ENCODE measurements at places on chromosomes 13 and 19.

DNA sequence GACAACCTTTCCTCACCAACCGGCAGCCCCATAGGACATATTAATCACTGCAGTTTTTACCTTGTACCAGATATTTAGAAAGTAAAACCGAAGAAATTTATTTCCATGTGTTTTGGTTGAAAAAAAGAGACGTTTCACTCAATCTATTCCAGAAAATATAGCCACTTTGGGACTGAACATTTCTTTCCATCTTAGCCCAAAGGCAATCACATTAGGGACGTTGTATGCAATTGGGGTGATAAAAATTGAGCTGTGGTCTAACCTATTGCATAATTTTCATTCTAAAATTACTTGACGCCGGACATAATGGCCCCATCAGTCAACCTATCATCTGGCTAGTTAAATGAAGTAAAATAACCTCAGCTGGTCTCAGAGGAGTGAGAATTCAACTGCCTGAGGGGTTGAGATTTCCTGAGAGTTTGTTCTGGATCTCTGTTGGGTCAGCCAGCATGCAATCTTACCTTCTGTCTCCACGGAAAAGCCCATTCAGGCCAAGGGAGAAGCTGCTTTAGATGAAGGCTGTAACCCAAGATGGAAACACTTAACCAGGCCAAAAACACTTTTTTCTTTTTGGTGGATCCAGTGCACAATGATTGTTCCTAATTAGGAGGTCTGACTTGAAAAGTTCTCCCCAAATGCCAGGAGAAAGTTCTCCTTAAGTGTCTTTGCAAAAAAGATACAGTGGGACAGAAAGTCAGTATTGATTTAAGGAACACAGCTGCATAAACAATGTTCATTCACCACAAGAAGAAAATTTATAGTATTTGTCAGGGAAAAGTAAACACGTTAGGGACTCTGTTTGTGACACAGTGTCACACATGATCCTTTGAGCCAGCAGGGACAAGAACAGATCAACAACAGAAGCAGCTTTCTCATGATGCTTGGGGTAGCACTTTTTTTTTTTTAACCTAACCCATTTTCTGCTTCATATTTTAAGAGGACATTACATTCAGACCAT is 34.1 kb downstream of the DLEU7 start:
- no peak for DNase-seq

GRCh38 chr13:35621989-35622388 is 145.5 kb upstream of the MAB21L1 start:
- DNase-seq: no peak

DNA sequence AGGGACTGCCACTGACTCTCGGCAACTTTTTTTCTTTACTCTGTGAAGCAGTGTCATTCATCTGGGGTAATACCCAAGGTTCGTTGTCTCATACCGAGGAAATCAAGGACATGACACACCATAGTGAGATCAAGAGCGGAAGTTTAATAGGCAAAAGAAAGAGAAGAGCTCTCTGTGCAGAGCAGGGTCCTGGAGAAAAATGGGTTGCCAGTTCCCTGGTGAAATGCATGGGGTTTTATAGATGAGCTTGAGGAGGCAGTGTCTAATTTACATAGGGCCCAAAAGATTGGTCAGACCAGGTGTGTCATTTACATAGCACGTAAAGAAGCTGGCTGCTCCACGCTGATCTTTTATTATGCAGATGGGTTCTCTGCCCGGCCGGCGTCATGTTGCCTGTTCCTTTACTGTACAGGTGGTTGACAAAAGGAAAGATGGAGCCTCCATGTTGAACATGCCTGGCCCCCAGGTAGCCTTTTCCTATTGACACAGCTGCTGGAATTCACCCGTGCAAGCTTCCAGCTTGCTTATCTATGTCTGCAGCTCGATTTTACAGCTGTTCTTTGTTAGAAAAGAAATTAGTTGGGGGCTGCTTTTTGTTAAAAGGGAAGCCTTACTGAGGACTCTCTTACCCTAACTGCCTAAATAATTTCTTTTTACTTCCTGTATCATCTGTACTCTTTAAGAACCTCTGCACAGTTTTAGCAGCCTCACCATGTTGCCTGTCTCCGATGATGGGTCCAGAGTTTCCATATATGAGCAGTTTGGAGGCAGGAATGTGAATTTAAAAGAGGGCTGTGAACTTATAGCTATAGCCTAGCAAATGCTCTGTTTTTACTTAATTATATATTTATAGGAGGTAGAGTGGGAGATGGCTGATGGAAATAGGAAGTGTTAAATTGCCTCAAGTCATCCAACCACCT is 98.0 kb upstream of the DIAPH3 start:
- DNase-seq: no peak

DNA sequence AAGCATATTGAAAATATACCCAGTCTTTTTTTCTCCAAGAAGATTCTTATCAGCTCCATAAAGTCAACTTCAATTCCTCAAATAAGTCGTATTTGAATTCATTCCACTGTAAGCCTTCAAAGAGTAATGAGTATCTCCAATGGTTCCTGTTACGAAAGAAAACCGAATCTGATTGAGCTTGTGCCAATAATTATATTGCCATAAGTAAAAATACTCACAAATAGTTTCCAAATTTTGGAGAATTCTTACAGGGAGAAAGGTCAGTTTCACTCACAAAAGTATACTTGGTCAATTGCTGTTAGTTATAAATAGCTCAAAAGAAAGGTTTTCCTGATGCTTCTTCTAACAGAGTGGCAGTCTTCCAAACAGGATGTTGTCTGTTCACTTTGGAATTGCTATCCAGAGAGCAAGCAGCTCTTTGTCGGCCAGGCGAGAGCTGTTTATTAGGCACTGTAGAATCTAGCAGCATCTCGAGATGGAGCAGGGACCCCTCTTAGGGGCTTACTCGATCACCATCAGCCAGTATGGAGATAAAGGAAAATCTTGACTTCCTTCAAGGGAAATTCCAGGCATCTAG is 13.5 kb downstream of the ERICH4 start:
- DNase-seq: no peak

DNA sequence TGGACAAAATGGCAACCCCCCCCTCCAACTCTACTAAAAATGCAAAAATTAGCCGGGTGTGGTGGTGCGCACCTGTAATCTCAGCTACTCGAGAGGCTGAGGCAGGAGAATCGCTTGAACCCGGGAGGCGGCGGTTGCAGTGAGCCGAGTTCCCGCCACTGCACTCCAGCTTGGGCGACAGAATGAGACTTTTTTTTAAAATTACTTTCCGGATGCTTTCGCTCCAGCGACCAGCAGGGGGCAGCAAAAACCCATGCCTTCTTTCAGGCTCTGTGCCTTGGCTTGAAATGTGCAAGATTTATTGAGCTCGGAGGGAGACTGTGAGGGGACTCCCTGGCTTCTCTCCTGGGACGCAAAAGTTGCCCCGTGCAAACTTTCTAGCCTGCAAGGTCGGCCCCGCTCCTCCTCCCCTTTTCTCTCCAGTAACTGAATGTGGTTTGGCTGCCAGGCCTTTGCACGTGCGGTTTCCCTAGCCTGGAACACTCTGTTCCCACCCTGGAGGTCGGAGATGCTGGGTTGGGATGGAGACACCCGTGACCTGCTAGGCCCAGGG is 61.4 kb upstream of the NFIC start:
- DNase-seq: peak; percentile 52

DNA sequence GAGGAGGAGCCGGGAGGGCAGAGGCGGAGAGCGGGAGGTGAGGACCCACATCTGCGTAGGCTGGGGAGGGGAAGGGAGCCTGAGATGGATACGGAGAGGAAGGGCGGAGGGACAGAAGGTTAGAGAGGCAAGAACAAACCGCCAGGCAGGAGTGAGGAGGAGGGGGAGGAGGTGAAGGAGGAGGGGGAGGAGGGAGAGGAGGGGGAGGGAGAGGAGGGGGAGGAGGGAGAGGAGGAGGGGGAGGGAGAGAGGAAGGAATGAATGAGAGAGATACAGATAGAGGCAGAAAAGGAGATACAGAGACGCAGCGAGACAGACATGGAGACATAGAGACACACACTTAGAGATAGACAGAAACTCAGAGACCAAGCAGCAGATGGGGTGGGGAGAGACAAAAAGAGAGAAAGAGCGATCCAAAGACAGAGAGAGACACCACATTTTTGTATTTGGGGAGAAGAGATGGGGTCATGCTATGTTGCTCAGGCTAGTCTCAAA is 782 bp upstream of the CA11 start:
- no peak for DNase-seq

Measured in C1 segment of cervical spinal cord (tissue), 14 donors.